ENCODE measurements at places on chromosomes 5 and 9.

- no peak for DNase-seq
Observed at GRCh38 chr5:126359884-126360283, 63.3 kb upstream of the GRAMD2B start.

DNA sequence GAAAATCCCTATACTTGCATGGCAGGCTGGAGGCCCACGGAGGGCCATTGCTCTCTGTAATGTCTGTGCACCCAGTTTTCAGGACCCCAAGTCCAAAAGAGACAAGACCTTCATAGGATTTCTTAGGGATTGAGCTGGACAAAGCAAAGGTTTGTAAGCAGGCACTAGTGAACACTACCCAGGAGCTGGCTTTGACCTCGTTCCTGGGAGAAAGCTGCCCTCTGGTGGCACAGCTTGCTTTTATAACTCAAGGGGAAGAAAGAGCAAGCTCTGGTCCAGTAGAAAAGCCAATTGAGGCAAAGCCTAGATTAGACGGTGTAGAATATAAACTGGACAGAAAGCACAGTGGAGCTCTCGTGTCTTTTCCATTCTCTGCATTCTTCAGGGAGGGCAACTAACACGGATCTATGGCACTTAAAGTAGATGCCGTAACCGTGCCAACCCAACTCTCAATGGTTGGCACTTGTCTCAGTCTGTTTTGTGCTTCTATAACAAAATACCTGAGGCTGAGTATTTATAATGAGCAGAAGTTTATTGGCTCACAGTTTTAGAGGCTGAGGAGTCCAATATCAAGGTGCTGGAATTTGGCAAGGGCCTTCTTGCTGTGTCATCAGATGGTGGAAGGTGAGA, 7.9 kb downstream of the GABRP start:
- DNase-seq = no peak

DNA sequence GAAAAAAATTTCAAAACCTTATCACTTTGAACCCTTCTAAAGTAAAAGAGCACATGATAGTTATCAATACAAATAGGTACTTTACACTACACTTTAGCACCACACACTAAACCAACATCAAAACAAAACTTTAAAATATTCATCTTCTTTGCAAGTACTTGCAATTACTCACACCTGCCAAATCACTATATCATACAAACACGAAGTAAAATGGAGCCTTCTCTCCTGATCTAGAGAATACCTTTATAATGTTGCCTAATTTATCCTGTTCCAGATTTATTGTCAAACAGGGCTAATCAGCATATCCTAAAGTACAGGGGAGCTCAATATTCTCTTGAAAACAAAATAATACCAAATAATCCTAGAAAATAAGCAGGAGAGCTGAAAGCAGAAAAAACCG, 3.0 kb downstream of the RNF145 start:
- DNase-seq = no peak

GRCh38 chr5:168557389-168557788, 21.8 kb downstream of the PANK3 start:
- DNase-seq = no peak

- no peak for DNase-seq
Observed at GRCh38 chr5:17079562-17079961, 137.9 kb upstream of the BASP1 start.

DNA sequence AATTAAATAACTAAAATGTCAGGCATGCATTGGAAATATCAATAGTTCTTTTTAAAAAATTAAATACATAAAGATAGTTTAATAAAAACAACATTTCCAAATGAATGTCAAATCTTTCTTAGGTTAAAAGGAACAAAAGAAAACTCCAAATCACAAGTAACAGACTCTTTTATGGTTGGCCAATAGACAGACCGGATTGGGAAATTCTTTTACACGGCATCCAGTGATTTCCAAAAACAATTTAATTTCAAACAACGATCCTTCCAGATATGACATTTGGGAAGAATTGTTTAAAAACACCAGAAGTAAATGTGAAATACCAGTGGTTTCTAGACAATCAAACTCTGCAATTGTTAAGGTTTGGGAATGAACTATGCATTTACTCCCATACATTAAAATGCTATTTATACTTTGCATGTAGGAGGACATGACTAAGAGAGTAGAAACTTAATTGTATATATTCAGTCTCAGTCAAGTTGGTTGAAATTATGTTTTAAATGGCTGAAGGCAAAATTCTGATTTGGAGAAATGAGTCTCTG, 32.8 kb downstream of the ZNF474 start:
- DNase-seq = no peak

DNA sequence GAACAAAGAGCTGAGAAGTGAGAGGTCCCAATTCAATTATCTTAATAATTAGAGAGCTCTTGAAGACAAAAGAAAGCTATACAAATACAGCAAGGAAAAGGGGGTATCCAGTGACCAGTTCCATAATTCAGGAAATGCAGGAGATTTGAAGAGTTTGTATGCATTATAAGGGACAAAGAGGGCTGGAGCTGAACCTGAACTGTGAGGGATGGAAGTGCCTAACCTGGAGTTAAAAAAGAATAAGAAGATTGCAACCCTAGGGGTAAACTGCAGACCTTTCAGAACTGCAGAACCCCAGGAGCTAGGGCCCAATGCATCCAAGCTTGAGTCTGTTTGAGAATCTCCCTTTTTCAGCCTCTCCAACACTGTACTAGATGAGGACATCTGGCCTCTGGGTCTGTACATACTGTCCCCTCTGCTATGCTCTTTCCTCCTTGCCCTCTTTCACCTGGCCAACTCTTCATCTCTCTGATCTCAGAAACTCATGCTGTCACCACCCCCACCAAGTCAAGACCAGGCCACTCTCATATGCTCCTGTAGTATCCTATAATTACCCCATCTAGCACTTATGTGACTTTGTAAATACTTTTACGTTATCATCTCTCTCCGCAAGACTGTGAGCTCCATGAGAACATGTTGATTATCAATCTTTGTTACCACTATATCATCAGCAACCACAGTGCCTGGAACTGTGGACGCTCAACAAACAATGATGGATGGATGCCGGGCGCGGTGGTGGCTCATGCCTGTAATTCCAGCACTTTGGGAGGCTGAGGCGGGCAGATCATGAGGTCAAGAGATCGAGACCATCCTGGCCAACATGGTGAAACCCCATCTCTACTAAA, 6.6 kb upstream of the PRKACG start:
- DNase-seq = no peak

- DNase-seq = no peak
Observed at GRCh38 chr5:157976429-157976828, 117.5 kb upstream of the CLINT1 start.

- DNase-seq = no peak
Observed at GRCh38 chr5:173745557-173745956, 129.1 kb upstream of the BOD1 start.

DNA sequence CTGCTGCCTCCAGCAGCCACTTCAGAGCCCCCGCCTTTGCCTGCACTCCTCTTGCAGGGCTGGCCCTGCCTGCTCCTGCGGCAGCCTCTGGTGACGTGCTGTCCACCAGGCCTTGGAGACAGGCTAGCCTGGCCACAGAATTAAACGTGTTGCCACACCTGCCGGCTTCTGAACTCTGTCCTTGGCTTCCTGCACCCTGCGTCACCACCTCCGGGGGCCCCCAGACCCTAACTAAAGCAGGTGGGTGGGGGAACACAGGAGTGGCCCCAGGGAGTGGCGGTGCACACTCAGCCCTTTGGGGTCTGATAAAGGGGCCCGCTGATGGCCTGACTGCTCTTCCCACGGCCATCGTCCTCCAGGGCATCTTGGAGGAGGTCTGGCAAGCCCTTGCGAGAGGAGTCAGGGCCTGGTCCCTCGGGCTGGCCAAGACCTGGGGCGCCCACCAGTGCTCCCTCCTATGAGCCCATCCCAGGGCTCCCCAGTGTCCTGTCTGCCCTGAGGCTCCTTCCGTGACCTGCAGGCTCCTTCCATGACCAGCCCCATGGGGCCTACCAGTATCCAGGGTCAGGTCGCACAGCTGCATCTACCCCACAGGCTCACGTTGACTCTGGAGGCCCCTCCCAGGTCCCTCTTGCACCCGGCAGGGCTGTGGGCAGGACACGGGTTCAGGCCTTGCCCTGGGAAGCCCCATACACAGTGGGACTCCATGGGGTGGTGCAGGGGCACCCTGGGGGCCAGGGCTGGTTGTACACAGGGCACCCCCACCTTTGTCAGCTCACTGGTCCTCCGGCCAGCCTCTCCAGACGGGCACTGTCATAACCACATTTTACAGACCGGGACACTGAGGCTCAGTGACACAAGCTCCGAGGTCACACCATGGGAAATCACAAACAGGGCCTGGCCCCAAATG, 1.0 kb upstream of the MAMDC4 start:
- DNase-seq = no peak

- DNase-seq = no peak
Observed at GRCh38 chr5:123673107-123673506, 161.1 kb downstream of the CSNK1G3 start.

DNA sequence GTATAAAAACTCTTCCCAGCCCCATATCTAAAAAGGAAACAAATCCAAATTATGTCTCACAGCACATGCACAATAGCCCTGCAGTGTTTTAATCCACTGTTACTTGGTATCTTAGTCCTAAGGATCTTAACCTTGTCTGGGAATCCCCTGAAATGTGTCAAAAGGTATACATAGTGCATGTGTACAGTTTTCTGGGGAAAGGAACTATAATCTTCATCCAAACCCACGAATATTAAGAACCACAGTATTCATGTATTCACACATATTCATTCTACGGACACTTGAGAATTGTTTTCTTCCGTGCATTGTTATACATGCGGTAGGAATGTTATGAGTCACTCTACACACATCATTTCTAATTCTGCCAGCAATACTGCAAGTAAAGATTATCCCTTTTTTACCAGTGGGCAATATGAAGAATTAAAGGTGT, 47.8 kb upstream of the SNX2 start:
- no peak for DNase-seq

- DNase-seq = no peak
Observed at GRCh38 chr5:147918899-147919298, 12.6 kb upstream of the C5orf46 start.

GRCh38 chr5:107340631-107341030, 330.1 kb downstream of the EFNA5 start:
- no peak for DNase-seq

DNA sequence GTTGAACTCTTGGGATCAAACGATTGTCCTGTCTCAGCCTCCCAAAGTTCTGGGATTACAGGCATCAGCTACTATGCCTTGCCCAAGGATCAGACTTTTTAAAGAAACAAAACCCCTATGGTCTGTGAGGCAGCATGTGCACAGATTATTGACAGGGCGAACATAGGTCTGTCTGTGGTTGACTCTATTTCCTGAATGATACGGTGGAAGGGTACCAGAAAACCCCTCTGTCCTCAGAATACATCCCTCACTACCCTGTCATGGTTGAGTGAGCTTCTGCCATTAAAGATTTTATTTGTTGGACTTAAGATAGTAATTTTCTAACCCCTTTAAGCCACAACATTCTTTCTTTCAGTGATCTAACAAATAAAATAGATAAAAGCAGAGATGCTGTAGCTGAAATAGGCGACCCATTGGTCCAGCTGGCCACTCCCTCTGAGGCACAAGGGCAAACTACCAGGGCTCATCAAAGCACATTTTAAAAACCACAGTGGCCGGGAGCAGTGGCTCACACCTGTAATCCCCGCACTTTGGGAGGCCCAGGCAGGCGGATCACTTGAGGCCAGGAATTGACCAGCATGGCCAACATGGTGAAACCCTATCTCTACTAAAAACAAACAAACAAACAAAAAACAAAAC, 84.9 kb upstream of the ANKRD55 start:
- DNase-seq = no peak

DNA sequence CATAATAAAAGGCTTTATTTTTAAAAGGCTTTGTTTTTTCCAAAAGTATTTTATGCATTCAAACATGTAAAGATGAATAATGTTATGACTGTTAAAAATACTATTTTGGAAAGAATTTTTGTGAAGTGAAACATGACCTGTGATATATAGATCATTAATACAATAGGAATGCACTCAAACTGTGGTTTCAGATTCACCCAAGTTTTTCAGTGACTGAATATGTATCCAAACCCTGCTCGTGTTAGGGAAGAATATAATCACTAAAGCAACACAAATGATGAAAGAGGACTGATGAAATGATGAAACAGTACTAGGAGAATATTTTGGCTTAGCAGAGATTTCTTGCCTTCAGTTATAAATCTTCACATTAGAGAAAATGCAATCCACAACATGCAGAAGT, 278.0 kb downstream of the ADAMTS6 start:
- DNase-seq = no peak

GRCh38 chr5:135126688-135127438, 92.8 kb upstream of the PITX1 start:
- DNase-seq = no peak

DNA sequence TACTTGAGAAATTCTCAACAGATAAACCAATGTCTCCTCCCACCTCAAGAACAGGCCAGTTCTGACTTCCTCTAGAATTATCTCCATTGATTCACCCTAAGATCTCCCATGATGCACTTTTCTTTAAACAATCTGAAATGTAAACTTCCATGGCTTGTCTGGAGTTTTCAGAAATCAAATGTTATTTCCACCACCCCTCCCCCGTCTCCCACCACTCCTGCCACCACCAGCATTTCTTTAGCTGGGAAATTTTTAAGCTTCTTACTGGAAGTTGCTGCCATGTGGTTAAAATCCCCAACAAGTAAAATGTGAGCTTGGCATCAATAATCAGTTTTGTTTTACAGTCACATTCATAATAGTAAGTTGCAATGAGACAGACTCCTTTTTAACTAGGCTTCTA, 32.8 kb upstream of the BASP1 start:
- DNase-seq = no peak

All from activated naive CD4-positive, alpha-beta T cell (primary cell).